Cerebellum (tissue), 4 donors: ENCODE measurements at places on chromosomes 2 and 18.
A peak's percentile ranks its signal among the peaks of the same experiment; 100 is the strongest.

- DNase-seq: no peak
Observed at GRCh38 chr2:186559370-186559769, 30.5 kb upstream of the ITGAV start.

- DNase-seq: no peak
Observed at GRCh38 chr2:160345071-160345764, 145.1 kb upstream of the ITGB6 start.

- no peak for DNase-seq
Observed at GRCh38 chr18:12282442-12283039, 25.5 kb upstream of the TUBB6 start.

DNA sequence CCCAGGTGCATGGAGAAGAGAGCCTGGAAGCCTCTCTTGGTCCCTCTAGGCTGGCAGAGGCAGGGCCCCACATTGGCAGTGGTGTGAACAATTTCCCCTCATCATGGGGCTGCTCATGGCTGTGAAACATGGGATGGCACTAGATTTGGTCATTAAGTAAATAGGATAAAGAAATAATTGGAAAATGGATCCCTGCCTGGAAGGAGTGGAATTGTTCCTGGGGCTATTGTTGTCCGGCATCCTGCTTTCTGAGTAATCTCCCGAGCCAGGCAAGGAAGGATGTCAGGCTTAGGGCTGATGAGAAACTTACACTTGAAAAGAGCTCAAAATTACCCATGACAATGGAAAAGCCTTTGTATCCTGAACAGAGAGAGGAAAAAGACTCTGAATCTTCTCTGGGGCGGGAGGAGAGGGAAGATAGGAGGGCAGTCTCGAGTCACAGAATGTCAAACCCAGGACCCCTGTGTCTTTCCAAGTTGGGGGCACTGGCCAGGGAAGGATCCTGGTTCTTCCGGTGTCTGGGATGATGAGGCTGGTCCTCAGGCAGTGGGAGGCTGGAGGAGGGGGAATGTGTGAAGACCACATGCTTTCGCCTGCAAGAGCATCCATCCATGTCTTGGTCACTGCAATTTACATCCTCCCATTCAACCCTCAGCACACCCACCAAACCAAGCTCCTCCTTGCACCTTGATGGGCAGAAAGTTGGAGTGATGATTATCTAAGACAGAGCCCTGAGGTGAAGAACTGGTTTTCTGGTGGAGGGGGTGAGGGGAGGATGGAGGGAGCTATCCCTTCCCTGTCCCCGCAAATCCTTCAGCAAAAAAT lies 27.1 kb upstream of the STEAP3 start:
- no peak for DNase-seq

DNA sequence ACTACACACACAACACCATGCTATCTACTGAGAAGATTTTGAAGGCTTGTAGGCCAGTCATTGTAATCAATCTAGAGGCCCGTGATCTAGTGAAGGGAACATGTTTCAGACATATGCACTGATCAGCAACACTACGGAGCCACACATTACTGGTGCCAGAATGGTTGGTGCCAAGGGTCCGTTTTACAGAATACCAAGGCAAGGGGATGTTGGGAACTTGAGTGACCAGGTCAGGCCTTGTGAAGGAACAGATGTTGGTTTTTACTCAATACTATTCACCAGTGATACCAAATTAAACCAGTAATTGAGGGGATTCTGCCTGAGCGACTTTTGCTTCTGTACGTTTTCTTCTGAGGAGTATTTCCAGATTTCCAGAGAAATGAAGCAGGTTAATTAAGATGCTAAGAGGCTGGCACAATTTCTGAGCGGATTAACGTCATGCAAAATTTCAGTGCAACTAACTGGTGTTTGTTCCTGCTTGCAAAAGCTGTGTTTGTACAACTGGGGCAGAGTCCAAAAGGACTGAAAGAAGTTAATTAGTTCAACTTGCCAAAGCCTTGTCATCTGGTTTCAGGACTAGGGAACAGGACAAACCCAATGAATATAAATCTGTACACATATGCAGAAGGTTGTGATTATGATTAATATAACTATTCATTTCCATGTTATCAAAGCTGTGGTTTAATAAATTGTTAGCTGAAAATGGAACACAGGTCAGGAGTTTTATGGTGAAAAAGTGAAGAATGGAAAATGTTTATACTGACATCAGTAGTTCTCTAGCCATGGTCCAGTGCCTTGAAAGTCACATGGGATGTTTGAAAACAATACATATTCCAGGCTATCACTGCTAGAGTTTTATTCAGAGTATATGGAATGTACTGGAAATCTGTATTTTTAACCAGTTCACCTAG lies 432.1 kb upstream of the DCC start:
- DNase-seq: no peak

DNA sequence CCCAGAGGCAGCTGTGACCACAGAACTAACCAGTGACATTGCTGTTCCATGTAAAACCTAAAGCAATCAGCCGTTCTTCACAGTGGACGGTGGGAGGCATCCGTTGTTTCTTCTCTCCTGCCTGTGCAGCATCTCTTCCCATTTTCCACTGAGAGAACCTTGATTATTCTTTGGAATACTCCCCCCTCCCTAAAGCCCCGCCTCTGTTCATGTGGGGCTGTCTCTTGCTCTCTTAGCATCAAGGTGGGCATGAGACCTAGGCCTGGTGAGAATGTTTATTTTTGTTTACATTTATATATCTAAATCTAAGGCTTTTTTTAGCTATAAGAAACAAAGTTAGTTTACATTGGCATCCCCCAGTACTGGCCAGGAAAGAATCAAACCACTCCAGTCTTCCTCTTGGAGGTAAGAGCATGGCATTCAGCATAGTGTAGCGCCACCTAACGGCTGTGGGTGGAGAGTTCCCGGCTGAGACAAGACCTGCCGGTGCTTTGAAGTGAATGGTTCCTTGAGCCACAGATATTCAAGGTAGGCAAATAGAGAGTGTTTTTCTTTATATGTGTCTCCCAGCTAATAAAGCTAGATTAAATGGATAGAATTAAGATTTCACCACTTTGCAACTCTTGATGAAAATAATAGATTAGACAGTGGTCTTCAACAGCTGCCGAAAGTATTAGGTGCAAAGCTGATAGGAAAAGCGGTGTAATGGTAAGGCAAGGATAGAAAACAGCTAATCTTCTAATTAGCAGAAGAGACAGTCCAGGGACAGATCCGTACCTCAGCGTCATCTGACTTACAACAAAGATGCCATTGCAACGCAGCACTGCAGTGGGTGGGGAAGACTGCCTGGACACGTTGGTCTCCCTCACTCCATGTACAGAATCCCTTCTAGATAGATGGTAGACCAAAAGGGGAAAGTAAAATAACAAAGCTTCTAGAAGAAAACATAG lies 219.6 kb upstream of the RAB12 start:
- no peak for DNase-seq

DNA sequence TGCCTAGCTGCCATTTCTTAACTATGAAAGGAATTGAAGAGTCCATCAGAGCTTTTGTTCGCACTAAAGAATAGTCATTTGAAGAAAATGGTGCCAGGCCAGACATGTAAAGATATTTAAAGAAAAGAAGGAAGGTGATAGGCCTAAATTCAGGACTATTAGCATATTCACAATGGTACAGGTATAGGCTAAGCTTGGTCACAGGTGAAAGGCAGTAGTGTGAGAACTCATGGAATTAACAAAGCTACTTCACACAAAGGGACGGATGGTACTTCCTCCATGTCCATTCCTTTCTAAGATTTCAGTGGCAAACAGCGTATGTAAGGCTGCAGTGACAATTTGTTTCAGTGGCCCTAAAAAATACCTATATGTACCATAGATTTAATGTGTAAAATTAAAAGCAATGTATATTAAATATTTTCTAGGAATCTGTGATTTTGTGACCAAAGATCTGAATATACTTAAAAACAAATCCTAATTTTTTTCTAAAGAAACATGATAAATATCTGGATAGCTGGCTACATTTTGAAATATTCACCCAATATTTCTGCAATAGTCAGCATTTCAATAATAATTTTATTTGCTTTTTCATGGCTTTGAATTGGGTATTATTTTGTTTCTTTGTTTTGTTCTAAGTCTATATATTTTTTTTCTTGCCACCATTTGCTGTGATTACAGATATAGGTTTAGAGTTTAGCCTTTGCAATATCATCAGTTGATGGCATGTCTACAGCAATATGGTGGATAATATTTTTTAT lies 116.1 kb downstream of the CAMKMT start:
- no peak for DNase-seq

GRCh38 chr2:176692533-176692932 lies 423.3 kb downstream of the MTX2 start:
- no peak for DNase-seq

- no peak for DNase-seq
Observed at GRCh38 chr2:128313091-128313836, 5.4 kb downstream of the HS6ST1 start.

DNA sequence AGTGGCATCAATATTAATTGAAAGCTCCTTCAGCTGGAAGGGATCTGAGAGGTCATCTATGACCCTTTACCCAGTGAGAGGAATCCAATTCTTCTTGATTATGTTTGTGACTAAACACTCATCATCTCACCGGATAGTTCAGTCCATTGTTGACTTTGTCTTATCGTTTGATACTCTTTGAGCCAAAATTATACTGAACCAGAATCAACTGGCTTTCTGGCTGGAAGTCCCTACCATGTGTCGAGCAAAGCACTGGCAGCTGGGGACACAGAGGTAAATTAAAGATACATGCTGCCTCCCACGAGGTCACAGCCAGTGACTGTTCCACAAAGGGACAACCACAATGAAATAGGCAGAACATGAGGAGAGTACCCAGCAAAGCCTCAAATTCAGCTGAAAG lies 91.4 kb upstream of the FHL2 start:
- DNase-seq: no peak

DNA sequence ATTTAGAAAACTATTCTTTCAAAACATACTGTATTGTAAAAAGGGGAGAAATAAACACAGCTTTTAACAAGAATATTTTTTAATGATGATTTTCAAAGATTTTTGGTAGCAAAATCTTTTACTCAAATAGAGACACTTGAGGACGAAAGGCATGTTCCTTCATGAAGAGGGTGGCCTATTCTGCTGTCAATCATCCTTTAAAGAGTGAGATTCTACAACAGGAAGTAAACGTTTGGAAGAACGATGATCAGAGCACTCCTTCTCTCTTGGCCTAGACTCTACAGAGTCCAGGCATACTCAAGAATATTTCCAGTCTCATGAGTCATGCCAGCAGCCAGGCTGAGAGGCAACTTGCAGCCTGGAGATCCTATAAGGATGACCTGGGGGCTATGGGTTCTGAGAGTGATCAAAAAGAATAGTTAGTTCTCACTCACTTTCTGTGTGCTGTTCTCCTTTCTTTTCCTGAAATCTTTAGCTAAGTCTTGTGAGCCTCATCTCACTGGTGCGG lies 62.4 kb upstream of the TCF4 start:
- no peak for DNase-seq

GRCh38 chr18:45728336-45729010 lies 4.5 kb downstream of the SLC14A1 start:
- DNase-seq: no peak

DNA sequence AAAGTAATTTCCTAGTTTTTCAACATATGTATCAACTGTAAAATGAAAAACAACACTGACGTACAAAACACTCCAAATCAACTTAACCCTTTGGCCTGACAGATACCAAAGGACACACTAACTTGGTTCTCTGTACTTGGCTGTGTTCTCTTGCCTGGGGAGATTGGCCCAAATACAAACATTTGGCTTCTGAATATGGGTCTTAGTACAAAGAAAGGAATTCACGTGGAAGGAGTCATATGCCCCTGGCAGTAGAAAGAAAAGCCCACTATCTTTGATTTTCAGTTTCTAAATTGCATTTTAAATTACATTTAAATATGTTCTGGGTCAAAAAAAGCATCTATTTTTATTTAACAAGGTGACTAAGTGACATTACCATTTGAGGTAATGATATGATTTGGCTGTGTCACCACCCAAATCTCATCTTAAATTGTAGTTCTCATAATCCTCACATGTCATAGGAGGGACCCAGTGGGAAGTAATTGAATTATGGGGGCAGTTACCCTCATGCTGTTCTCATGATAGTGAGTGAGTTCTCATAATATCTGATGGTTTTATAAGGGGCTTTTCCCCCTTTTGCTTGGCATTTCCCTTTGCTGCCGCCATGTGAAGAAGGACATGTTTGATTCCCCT lies 153.6 kb upstream of the CCDC195 start:
- DNase-seq: peak; percentile 5

- DNase-seq: no peak
Observed at GRCh38 chr2:19764998-19765397, 136.8 kb downstream of the TTC32 start.

DNA sequence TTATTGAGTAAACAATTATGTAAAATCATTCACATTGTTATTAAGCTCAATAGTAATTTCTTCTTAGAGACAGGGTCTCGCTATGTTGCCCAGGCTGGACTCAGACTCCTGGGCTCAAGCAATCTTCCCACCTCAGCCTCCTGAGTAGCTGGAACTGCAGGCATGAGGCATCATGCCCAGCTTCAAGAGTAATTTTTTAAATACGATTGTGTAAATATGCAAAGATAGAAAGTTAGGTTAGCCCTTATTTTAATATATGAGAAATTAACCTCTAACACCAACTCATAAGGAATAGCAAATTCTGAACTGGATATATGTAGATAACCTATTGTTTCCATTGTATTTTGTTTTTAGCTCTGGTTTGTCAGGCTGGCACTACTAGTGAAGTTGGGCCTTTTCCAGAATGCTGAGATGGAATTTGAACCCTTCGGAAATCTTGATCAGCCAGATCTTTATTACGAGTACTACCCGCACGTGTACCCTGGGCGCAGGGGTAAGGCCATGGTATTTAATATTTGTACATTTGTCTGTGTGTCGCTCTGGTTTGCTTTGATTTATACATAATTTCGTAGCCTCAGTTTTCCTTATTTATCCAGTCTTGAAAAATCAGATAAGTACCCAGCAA lies 44.8 kb downstream of the TRAPPC12 start:
- DNase-seq: no peak

GRCh38 chr18:54767098-54767497 lies 61.2 kb upstream of the RAB27B start:
- DNase-seq: no peak

GRCh38 chr2:69777786-69778105 lies 35.8 kb downstream of the ANXA4 start:
- DNase-seq: no peak

GRCh38 chr2:239022437-239023260 lies 174.8 kb downstream of the TWIST2 start:
- DNase-seq: no peak

DNA sequence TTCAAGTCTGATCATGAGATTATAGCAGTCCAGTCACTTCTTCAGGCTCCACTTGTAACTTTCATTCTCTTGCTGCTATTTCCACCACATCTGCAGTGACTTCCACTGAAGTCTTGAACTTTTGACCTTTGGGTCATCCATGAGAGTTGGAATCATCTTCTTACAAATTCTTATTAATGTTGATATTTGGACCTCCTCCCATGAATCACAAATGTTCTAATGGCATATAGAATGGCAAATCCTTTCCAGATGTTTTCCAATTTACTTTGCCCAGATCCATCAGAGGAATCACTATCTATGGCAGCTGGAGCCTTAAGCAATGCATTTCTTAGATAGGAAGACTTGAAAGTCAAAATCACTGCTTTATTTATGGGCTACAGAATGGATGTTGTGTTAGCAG lies 159.4 kb downstream of the LTBP1 start:
- DNase-seq: no peak

GRCh38 chr2:205700331-205701132 lies 18.2 kb downstream of the NRP2 start:
- DNase-seq: no peak
